ENCODE measurements at places on chromosomes 12 and 14.

DNA sequence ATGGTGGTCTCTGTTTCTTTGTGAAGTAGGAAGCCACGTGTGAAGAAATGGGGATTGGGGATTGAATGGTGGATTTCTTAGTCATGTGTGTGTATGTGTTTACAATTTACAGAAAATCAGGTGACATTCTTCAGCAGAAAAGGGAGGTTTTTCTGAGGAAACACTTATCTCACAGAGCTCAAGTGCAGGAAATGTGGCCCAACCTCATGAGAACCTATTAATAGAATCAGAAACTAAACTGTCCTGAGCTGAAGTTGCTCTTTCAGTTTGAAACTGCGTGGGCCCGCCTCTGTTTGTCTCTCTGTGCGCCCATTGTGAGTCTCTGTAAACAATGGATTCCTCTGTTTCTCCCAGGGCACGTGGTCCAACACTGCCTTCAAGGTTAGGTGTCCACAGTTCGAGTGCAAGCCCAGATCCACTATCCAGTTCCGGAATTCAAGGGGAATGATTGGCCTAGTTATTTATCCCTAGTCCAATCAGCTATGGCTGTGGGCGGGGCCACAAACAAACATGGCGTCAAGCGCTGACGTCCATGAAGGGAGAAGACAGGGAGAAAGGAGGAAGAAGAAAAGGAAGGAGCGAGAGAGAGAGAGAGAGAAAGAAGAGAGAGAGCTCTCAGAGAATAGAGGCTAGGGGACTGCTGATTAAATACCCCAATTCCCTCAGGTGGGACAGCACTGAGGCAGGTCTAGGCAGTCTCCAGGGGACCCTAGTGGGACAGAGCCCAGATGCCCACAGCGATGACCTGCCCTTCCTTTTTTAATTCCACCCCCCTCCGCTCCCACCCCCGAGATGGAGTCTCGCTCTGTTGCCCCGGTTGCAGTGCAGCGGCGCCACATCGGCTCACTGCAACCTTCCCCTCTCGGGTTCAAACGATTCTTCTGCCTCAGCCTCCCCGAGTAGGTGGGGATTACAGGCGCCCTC lies 31.4 kb upstream of the C12orf76 start:
- DNase-seq = peak; percentile 48

DNA sequence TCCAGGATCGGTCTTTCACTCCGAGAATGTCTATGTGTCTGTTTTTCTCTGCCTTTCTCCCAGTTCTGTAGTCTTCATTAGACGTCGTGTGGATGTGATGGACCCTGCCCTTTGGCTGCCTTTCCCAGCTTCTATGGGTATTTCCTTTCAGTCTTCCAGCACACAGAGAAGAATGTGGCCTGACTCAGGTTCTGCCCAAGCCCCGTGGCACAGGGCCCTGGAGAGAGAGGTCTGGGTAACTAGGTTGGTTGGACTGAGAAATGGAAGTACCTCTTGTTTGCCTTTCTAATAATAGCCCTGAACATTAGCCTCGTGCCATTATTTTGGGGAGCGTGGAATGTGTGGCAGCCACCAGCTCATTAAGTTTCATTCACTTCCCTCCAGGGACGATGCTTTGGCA lies 3.8 kb downstream of the FOXJ2 start:
- DNase-seq = no peak

DNA sequence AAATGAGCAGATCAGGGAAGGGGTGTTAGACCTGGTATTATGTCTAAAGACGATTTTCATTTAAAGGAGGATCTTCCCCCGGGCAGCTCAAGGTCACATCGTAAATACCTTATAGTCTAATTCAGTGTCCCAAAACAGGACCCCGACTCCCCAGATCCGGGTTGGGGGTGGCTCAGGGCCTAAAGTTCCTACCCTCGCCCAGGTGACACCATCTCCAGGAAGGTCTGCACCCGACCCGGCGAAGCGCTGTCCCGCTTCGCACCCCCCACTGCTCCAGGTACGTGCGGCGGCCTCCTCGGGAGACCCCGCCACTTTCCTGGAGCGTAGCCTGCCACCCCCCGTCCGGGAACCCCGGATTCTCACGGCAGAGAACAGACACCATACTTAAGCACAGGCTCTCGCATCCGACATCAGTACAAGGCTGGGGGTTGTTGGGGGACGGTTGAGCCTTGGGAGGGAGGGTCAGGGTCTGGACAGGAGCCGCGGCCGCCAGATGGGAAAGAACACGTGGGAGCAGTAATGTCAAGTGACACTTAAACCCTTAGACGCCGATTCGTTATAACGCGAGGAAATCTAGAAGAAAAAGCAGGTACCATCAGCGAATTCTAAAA lies 556 bp downstream of the TIMM9 start:
- peak; percentile 73 for DNase-seq

GRCh38 chr14:93749076-93749420 lies 39.2 kb downstream of the PRIMA1 start:
- DNase-seq = no peak

DNA sequence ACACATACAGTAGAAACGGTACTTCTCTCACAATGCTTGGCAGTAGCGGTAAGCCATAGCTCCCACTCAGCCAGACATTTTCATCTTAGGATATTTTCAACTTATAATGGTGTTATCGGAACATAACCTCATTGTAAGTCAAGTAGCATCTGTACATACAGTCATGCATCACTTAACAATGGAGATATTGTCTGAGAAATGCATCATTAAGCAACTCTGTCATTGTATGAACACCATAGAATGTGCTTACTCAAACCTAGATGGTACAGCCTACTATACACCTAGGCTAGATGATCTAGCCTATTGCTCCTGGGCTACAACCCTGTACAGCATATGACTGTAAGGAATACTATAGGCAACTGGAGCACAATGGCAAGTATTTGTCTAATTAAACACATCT lies 40.8 kb downstream of the RPS6KA5 start:
- DNase-seq = peak; percentile 15

GRCh38 chr12:8553088-8553627 lies 12.5 kb upstream of the CLEC4E start:
- no peak for DNase-seq

DNA sequence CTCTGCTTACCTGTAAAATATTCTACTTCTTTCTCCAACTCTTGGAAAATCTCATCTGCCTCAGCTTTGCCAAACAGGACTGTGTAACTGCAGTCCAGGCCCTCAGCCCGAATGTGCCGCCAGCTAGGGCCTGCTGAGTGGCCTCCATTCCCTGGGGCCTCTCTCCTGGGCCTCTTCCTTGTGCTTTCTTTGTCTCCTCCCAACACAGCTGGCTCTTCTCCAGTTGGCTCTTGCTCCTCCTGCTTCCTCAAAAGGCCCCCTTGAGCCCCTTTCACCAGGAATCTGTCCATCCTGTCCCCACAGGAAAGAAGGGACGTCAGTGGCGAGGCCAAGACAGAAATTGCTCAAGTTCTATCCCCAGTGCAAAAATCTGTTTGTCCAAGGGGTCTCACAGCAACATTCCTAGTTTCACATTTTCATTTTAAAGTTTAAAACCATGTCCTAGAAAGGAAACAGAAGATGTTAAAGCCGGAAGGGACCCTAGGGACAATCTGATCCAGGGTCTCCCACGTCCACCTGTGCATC lies 713 bp downstream of the ALKBH2 start:
- DNase-seq = no peak

Measured in SW480 (cell line).